T-cell (primary cell): ENCODE measurements at places on chromosomes 3 and 15. TPM values are rescaled to one million over a fixed set of nuclear protein-coding genes. Genes with fewer than 3 reads are reported as not detected.

PIGBOS1 gene
- total RNA-seq, result 10.2 TPM

TM4SF18 gene
- total RNA-seq, result not detected

SLC2A2 gene
- total RNA-seq, result 0.29 TPM

- DNase-seq, result no peak
These were observed 20.6 kb downstream of the RTF1 start for GRCh38 chr15:41437448-41437847.

DNA sequence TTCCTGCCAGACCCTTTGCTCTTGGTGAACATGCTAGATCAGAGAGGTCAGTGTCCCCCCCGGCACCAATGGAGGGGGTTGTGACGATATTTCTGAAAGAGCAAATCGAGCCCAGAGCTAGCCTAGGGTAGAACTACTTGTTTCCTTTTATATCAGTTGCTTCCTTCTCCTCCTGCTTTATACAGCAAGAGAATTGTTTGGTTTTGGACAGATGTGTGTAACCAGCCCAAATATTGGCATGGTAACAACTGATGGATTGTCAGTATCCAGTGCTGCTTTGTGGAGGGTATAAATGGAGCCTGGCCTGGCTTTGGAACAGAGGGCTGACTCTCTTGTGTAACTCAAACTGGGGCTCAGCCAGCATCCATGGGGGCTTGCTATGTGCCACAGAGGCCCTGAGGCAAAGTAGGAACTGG is 27.2 kb downstream of the SNX1 start:
- no peak for DNase-seq
